Activated T-helper 2 cell treated with anti-CD3 and anti-CD28 coated beads, Interferon-gamma antibody, Interleukin-2, Interleukin-4, amounts not matched to agents 10 μg/mL and 5 μg/mL and 100 μg/mL, durations not matched to agents 14 hours and 24 hours and 36 hours (primary cell): ENCODE measurements at places on chromosomes 12 and 14.

DNA sequence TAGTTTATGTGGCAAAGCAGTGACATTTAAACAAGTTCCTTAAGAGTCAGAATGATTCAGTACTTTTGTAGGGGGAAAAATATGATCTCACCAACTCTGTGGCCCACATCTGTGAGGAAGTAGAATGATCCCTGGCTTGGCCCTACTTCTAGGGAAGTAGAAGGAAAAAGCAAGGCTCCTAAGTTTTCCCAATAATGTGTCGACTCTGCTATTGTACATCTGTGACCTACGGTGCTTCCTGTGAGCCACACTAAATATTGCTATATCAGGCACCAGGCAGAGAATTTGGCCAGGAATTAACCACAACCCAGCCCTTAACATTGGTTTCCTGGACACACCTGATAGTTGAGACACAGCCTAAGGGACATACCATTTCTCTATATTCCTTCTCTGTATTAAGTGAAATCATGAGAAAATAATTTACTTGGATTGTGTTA is 9.3 kb upstream of the NID2 start:
- no peak overlapping the region for H3K4me3 ChIP-seq
- peaks cover 52% of the 10 kb centered on the region for H3K27me3 ChIP-seq
- peaks cover 3% of the 10 kb centered on the region for H3K4me1 ChIP-seq
- no peak for DNase-seq

DNA sequence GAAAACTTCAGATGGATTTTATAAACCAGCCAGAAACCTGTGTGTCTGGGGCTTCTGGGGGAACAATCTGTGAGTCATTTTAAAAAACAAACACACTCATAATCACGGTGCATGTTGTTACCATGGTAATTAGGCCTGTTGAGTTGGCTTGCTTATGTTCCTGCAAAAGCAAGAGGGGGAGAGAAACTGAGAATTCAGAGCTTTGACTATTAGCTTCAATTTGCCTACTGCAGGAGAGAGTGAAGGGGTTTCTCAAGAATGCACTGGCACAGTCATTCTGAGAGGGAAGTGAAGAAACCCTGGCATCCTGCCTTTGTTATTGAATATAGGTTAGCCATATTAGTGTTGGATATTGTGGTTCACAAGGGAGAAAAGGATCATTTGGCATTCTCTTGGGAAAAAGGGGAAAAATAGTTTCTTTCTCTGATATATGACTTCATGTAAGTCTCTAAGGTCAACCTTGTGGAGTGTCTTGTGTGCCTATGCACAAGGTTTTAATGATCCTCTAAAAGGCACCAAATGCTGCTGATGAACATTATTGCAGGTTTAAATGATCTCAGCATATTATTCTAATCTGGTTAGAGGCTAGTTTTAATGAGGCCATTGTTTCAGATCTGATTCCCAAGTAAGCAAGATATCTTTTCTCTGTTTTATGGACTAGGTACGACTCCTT is 12.9 kb downstream of the GNG2 start:
- DNase-seq, result no peak
- peak overlapping the region; percentile 85 for H3K27ac ChIP-seq
- H3K27me3 ChIP-seq, result no peaks in the 10 kb centered on the region

- no peak overlapping the region for H3K27ac ChIP-seq
- no peak overlapping the region for H3K4me3 ChIP-seq
- no peaks in the 10 kb centered on the region for H3K36me3 ChIP-seq
- DNase-seq, result no peak
- H3K27me3 ChIP-seq, result no peaks in the 10 kb centered on the region
Observed at GRCh38 chr12:16668198-16668597, 62.2 kb upstream of the LMO3 start.

DNA sequence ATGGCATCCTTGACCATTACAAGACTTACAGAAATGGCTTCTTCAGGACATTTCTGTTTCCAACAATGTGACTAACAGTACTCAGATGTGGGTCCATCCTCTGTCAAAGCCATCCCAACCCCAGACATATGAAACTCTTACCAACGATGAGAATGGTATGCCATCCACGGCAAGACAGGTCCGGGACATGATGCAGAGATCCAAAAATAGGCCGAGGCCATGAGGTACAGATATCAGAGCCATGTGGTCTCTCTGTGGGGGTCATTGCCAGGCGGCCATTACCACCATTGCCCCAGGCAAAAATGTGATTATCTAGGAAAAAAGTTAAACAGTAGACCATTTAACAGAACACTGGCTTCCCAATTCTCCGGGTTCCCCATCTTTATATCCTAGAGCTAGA is 27.5 kb downstream of the ZC2HC1C start:
- H3K4me1 ChIP-seq, result no peaks in the 10 kb centered on the region
- no peak overlapping the region for H3K4me3 ChIP-seq
- H3K27ac ChIP-seq, result no peak overlapping the region
- H3K27me3 ChIP-seq, result no peaks in the 10 kb centered on the region
- H3K36me3 ChIP-seq, result peaks cover 70% of the 10 kb centered on the region

GRCh38 chr14:98137131-98138025 is 1134.6 kb downstream of the BCL11B start:
- peak overlapping the region; percentile 53 for H3K4me3 ChIP-seq
- H3K4me1 ChIP-seq, result peaks cover 67% of the 10 kb centered on the region
- H3K27me3 ChIP-seq, result no peaks in the 10 kb centered on the region
- H3K36me3 ChIP-seq, result no peaks in the 10 kb centered on the region
- no peak for DNase-seq
- H3K27ac ChIP-seq, result no peak overlapping the region

DNA sequence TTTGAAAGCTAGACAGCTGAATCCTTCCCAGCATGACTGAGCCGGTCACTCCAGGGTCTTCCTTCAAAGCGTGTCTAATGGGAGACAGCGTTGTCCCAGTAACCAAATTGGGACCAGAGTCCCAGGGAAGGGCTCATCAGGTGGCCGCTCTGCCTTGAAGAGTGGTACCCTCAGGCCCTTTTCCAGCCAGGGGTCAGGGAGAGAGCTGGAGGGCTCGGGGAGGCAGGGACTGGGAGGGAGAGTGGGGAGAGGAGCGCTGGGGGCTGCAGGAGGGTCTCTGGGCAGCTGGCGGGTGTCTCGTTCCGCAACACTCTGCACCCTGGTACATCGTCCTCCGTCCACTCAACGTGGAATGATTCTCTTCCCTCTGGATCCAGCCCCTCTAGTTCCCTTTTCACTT is 1.6 kb upstream of the RTL1 start:
- no peak overlapping the region for H3K4me3 ChIP-seq
- DNase-seq, result no peak
- H3K4me1 ChIP-seq, result no peaks in the 10 kb centered on the region
- no peaks in the 10 kb centered on the region for H3K36me3 ChIP-seq

- H3K4me3 ChIP-seq, result no peak overlapping the region
- no peak overlapping the region for H3K27ac ChIP-seq
- DNase-seq, result no peak
- H3K4me1 ChIP-seq, result peaks cover 50% of the 10 kb centered on the region
Observed at GRCh38 chr14:50070230-50070629, 46.1 kb downstream of the VCPKMT start.

DNA sequence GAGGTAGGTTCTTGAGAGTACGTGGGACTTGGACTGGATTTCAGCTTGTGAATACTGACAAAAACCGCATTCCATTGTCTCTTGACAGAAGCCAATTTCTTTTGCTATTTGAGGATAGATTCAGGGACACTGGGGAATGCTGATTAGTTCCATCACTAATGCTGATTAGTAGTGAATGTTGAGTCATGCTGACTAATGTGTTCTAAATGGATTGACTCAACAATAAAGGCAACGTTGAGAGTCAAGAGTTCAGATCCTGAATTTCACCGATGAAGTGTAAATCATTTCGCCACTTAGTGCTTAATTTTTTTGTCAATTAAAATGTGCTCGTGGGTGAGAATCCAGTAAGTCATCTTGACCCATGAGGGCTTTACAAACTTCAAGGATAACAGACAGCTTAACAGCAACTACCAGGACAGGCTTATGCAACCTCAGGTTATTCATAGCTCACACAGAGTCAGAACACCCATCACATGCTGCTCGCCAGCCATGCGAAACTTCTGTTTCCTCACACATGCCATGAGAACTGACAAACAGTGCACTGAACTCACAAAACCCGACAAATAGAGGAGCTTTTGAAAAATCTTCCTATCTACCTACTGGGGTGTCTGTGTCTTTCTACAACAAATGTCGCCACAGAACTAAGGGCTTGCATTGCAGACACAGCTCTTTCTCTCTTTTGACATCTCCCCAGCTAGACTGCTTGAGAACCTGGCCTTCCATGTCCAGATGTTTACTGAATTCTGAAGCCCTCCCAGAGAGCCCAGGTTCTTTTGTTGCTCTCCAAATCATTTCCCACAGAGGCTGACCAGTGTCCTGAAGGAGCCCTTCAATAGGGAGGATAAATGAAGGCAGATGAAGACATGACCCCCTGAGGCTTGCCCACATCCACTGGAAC is 316.4 kb downstream of the ZFP36L1 start:
- H3K4me1 ChIP-seq, result peaks cover 5% of the 10 kb centered on the region
- H3K27ac ChIP-seq, result no peak overlapping the region
- H3K27me3 ChIP-seq, result no peaks in the 10 kb centered on the region
- H3K36me3 ChIP-seq, result no peaks in the 10 kb centered on the region
- H3K4me3 ChIP-seq, result no peak overlapping the region

- H3K27ac ChIP-seq, result no peak overlapping the region
- DNase-seq, result no peak
- H3K4me1 ChIP-seq, result no peaks in the 10 kb centered on the region
- no peak overlapping the region for H3K4me3 ChIP-seq
- no peaks in the 10 kb centered on the region for H3K27me3 ChIP-seq
Observed at GRCh38 chr12:115710104-115710564, 567.4 kb downstream of the MED13L start.

DNA sequence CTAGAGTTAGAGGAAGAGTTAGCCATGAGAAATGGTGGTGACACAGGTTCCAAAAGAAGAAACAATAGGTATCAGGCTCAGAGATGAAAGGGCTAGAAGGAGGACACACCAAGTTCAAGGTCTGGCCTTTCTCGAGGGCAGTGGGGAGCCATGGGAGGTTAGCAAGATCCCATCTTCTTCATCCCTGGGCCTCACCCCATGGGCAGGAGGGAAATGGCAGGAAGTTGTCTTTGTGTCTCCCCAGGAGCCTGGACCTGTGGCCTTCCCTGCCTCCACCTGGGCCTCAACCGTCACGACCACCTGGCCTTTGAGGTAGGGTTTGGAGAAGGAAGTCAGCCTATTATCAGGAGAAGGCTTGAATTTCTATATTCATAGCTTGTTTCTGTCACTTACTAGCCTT is 5.8 kb upstream of the AQP2 start:
- peak overlapping the region; percentile 22 for H3K4me3 ChIP-seq
- H3K27ac ChIP-seq, result peak overlapping the region; percentile 28
- H3K36me3 ChIP-seq, result no peaks in the 10 kb centered on the region
- no peak for DNase-seq

GRCh38 chr12:5941907-5942306 is 3.2 kb downstream of the ANO2 start:
- H3K4me1 ChIP-seq, result no peaks in the 10 kb centered on the region
- H3K36me3 ChIP-seq, result no peaks in the 10 kb centered on the region
- no peak overlapping the region for H3K27ac ChIP-seq
- DNase-seq, result no peak
- no peak overlapping the region for H3K4me3 ChIP-seq

- no peaks in the 10 kb centered on the region for H3K36me3 ChIP-seq
- no peak for DNase-seq
- H3K27me3 ChIP-seq, result no peaks in the 10 kb centered on the region
- H3K4me3 ChIP-seq, result no peak overlapping the region
- H3K27ac ChIP-seq, result no peak overlapping the region
Observed at GRCh38 chr14:38291681-38292467, 36.0 kb upstream of the CLEC14A start.

DNA sequence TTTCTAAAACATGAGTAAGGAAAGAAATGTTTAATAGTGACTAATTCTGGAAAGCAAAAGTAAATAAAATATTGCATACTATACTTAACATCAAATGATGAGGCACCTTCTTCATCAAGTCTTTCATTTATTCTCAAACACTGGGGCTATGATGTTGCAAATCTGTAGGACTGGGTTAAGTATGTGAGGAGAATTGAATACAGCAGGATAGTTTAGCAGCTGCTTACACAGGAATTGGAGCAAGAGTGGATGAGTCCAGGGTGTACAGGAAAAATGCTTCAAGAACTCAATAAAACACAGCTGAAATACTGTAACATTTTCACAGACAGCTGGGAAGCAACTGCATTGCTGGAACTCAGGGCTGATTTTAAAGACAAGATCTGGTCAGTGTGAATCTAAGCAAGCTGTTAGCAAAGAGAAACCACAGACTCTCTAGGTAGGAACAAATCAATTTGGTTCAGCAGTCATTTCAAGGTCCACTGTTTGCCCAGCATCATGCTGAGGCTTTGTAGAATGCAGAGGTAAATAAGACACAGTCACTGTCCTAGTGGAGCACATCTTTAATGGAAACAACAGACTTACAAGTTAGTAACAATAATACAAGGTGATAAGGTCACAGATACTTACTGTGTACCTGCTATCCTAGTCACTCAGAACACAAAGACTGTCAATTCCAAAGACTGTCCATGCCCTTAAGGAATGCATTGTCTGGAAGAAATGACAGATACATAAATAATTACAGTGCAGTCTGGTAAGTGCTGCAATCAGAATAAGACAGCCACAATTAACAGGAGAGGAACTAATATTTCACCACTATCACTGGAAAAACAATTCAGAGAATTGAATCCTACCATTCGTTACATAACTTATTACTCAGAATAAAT is 96.8 kb upstream of the DACT1 start:
- no peaks in the 10 kb centered on the region for H3K27me3 ChIP-seq
- no peak overlapping the region for H3K4me3 ChIP-seq
- H3K27ac ChIP-seq, result no peak overlapping the region

- H3K27me3 ChIP-seq, result no peaks in the 10 kb centered on the region
- H3K4me3 ChIP-seq, result no peak overlapping the region
- no peak for DNase-seq
- H3K27ac ChIP-seq, result no peak overlapping the region
- peaks cover 35% of the 10 kb centered on the region for H3K4me1 ChIP-seq
Observed at GRCh38 chr14:23021889-23022442, 12.0 kb upstream of the C14orf93 start.

- no peaks in the 10 kb centered on the region for H3K36me3 ChIP-seq
- no peak for DNase-seq
- no peaks in the 10 kb centered on the region for H3K4me1 ChIP-seq
- no peak overlapping the region for H3K4me3 ChIP-seq
Observed at GRCh38 chr12:29879606-29880308, 96.0 kb upstream of the TMTC1 start.
